Pancreas (tissue), 10 donors: ENCODE measurements at places on chromosomes 5 and 9. TPM values are rescaled to one million over a fixed set of nuclear protein-coding genes. Genes with fewer than 3 reads are reported as not detected.

The NPR3 gene
- 0.35 TPM for total RNA-seq

The HAVCR2 gene
- 4.5 TPM for total RNA-seq

The GALNT12 gene
- 9.7 TPM for total RNA-seq

DNA sequence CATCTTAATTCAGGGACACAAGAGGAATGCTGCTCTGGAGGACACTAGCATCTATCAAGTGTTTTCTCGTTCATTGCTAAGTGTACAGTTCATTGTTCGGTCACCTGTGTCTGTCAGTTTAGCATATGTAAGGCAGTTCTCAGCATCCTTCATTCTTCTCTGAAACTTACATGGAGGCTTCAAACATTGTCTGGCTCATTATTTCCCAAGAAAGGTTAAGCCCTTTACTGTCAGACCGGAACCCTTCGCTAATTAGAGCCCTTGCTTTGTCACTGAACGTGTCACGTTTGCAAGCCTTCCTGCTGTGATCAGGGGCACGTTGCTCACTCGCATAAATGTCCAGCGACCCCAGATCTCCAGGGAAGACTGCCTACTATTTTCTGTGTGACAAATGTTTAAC lies 62.3 kb upstream of the RIOK2 start:
- no peak for DNase-seq

DNA sequence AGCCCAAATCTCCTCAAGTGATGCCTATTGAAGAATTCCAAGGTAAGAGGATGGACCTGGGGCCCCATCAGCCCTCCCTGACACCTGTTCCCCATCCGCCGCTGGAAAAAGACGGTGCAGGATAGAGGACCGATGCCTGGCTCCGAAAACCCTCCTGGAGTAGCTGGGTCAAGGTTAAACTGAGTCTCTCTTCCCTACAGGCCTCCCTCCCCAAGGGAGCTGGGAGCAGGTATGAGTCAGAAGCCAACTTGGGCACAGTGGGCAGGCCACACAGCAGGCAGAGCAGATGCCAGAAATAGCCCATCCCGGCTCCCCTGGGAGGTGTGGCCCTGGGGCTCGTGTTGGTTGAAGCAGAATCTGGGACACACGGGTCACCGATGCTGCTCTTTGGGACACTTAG lies 75.6 kb downstream of the NTNG2 start:
- no peak for DNase-seq

- DNase-seq = no peak
Observed at GRCh38 chr9:131503626-131504465, 1.1 kb downstream of the POMT1 start.

GRCh38 chr9:137263506-137263905 lies 8.4 kb downstream of the NELFB start:
- DNase-seq = no peak

DNA sequence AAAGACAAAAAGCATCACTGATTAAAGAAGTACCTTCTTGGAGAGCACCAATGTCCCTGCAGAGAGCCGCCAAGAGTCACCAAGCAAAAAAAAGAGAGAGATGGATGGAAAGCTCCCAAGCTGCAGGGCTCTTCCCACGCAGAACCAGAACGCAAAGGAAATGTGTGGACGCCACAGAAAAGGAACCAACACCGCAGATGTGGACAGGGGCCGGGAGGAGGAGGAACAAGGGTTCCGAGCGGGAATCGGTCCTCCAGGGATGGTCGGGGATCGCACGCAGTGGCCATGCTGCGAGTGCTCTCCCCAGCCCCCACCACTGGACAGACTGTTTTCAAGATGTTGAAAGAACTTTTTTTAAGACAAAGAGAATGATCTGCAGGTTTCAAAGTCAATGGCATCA lies 40.2 kb upstream of the ZNF354A start:
- DNase-seq = no peak

- no peak for DNase-seq
Observed at GRCh38 chr5:106134549-106134948, 1536.2 kb downstream of the EFNA5 start.

- peak; percentile 20 for DNase-seq
Observed at GRCh38 chr9:126545106-126545505, 68.6 kb upstream of the LMX1B start.

DNA sequence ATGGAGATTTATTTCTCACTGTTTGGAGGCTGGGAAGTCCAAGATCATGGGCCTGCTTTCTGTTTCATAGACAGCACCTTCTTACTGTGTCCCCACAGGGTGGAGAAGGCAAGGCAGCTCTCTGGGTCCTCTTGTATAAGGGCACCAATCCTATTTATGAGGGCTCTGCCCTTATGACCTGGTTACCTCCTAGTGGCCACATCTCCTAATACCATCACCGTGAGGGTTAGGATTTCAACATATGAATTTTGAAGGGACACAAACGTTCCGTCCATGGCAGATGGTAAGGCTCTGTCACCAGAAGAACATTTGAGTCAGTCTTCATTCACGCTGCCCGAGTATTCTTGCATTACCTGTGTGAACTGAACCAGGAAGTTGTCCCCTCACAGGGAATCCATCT lies 48.4 kb downstream of the ANKRD33B start:
- no peak for DNase-seq

DNA sequence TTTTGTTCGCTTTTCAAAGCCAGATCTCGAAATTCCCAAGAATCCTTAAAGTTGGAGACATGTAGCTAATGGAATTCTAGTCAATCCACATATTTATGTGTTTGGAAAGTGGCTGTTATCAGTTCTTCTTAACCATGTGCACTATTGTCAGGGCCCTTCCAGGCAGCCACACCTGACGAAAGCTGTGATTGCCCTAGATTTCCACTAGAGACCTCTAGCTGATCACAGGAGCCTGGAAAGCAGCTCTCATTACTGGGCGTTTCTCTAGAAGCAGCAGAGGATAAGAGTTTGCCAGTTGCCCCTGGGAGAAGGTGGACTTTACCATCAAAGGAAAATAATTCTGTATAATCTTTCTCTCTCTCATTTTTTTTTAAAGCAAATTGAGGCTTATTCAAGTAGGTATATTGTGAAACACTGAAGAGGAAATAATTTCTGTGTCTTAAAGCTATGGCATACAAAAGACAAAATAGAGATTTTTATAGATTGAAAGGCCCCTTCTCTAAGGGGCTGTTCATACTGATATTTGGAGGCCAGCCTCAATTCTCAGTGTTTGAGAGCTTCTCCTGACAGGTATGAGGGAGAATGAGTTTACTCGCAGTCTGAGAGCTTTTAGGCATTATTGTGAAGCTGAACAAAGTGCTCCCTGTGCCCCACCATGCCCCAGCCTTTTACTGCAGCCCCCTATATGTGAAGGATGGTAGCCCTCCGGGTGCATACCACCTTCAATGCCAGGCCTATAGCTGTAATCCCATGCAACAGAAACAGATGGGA lies 405.4 kb upstream of the ACTBL2 start:
- peak; percentile 59 for DNase-seq

DNA sequence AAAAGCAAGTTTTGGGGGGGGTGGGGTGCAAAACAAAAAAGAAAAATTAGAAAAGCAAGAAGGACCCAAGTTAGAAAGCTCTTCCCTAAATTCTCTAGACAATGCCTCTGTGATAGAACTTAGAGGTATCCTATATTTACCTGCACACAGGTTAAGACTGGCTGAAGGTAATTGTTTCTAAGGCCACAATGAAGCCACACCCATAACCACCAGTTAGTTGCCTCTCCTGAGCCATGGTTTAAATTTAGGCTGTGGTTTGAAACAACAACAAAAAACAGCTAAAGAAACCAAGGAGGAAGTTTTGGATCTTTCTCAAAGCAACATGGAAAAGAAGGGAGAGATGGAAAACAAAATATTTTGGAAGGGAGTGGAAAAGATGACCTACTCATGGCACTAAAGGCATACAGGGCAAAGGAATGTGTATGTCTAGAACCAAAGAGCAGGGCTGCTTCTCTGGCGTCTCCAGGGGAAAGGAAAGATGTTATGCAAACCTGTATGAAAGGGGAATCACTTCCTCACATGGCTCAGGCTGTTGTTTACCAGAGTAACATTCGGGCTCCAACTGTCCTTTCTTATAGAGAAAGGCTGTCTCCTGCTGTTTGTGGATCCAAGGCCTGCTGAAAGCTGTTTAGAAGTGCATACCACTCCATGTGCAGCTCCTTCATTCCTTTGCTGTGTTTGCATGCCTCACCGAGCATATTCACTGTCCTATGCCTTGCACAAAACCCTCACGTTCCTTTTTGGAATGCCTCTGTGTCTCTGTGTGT lies 408.9 kb upstream of the MPDZ start:
- DNase-seq = no peak
